ENCODE measurements at places on chromosomes 2 and 18. TPM values are rescaled to one million over a fixed set of nuclear protein-coding genes. Genes with fewer than 3 reads are reported as not detected.

Gene IL1A
- total RNA-seq = 0.69 TPM

Gene PIEZO2
- not detected for total RNA-seq

Gene GCG
- total RNA-seq = not detected

Gene GLI2
- total RNA-seq = not detected

Gene NEURL3
- not detected for total RNA-seq
